ENCODE measurements at places on chromosomes 12 and 14.

- DNase-seq: no peak
Measured at GRCh38 chr12:119461636-119462214, 127.2 kb downstream of the CCDC60 start.

DNA sequence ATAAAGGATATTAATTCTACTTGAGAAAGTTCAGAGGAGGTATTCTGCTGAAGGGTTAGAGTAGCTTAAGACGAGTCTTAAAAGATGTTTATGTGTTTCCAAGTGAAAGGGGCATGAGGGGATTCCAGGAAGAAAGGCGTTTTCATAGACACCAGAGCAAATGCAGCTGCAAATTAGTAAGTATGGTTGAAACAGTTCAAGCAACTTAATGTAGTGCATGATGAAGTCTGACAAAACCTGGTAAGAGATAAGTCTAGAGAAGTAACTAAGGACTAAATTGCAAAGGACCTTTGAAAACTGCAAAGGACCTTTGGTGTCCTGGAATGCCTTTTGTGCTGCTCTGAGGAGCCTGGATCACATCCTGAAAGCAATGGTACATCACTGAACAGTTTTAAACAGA is 11.5 kb downstream of the LUM start:
- no peak for DNase-seq

DNA sequence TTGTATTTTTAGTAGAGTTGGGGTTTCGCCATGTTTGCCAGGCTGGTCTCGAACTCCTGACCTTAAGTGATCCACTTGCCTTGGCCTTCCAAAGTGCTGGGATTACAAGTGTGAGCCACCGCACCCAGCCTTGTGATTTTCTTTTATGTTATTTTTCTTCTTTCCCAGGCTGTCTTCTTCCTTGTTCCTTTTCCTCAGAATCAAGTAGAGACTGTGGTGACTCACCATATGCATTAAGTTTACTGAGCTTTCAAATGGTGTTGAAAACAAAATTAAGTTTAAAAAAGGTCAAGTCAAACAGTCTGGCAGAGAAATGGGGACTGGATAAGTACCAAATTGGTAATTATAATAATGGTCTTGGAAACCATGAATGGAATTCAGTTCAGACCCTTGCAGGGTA is 5.7 kb downstream of the ARPC3 start:
- DNase-seq: no peak

GRCh38 chr12:117090388-117090787 is 8.8 kb downstream of the TESC start:
- DNase-seq: no peak

GRCh38 chr12:108019862-108020261 is 109.2 kb upstream of the WSCD2 start:
- DNase-seq: no peak

GRCh38 chr12:105672121-105672975 is 341.9 kb downstream of the C12orf75 start:
- no peak for DNase-seq

GRCh38 chr12:34126805-34127204 is 104.5 kb downstream of the ALG10 start:
- no peak for DNase-seq

DNA sequence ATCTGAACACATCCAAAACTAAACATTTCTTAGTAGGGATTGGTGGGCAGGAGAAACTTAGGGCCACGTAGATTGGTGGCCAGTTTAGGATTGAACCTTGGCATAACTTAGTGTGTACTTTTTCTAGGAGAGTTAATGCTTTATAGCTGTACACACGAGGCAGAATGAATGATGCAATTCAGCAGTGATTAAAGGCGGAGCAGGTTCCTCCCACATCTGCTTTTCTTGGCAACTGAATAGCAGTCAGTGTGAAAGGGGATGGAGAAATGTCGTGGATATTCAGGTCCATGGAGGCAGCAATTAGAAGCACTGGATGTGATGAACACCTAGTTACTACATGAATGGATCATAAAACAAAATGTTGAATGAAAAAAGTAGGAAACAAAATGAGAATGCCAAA is 493.8 kb downstream of the FUT8 start:
- DNase-seq: no peak

DNA sequence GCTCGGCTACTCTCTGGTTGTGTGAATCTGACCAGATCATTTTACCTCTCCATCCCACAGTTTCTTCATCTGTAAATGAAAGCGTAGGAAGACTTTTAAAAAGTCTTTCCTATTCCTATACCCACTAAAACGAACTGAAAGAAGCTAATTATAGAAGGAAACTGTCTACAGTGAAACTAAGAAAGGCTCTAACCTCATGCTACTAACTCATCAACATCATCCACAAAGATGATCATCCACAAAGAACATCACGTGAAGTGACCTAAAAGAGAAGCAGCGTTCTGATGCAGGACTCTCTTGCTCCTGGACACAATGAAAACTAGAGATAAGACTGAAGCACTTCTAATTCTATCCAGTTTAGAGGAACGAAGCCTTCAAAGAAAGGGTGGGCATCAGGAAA is 58.5 kb upstream of the OSBPL8 start:
- DNase-seq: no peak

GRCh38 chr12:48998497-48999353 is 450 bp downstream of the DDN start:
- peak; percentile 37 for DNase-seq

DNA sequence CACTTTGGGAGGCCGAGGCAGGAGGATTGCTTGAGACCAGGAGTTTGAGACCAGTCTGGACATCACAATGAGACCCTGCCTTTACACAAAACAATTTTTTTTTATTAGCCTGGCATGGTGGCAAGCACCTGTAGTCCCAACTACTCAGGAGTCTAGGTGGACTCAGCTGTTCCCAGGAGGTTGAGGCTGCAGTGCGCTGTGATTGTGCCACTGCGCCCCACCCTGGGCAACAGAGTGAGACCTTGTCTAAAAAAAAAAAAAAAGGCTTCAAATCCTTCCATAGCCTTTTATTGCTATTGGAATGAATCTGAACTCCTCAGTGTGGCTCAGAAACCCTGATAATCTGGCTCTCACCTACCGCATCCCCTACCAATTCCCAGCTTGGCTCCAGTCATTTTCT is 26.1 kb downstream of the AK7 start:
- no peak for DNase-seq

DNA sequence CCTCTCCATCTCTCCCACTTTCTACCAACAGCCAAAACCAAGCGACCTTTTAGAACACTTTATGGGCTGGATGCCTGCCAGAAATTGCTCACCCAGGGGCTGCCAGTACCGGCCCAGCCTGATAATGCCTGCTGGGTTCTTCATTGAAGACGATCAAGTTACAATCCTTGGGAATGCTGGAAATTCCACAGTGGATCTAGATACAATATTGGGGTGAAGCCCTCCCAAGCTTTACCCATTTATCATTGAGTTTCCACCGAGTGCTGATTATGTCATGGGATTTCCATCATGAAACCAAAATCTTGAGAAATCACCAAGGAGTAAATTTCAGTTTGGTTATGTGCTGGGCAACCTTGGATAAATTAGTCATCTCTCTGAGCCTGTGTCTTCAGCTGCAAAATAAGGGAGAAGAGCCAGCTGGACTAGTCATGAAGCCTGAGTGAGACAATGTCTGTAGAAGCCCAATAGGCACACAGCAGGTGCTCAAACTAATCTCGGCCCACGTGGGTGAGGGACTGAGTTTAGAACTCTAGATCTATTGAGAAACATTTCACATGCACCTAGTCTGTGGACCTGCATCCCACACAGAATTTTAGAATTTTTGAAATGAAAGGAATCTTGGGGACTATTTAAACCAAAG is 75.5 kb upstream of the CLMN start:
- DNase-seq: no peak

DNA sequence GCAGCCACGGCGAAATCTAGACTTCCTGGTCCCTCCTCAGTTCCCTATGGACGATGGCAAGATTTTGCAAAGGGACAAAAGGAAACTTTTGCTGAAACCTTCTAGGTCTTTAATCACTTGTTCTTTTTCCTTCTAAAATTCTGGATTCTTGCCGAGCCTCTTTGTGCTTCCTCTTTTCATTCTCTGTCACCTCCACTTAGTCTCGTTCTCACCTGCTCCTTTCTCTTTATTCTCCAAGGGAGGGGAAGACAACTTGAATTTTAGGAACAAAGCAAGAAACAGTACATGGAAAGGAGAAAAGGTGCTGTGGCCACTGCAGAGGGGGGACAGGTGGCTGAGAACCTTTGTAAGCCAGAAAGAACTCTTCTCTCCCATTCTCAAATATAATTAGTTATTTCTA is 194.8 kb downstream of the CACNA1C start:
- no peak for DNase-seq

- no peak for DNase-seq
Measured at GRCh38 chr12:32419520-32419960, 20.2 kb downstream of the FGD4 start.

- no peak for DNase-seq
Measured at GRCh38 chr12:23555825-23556207, 393.7 kb downstream of the SOX5 start.

DNA sequence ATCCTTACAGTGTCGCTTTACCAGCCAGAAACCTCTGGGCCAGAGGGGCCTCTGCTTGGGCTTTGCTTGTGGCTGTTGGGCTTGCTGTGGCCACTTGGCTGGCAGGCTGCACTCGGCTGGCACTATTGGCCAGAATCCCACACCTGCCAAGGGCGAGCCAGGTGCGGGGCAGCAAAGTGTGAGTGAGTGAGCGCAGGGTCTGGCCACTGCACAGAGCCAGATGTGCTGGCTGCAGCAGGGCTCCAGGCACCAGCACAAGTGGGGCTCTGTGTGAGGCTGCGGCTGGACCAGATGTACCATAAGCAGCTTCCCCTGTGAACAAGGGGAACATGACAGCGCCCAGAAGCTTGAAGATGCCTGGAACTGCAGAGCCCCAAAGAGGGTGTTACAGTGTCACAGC is 33.5 kb upstream of the ARID2 start:
- no peak for DNase-seq

DNA sequence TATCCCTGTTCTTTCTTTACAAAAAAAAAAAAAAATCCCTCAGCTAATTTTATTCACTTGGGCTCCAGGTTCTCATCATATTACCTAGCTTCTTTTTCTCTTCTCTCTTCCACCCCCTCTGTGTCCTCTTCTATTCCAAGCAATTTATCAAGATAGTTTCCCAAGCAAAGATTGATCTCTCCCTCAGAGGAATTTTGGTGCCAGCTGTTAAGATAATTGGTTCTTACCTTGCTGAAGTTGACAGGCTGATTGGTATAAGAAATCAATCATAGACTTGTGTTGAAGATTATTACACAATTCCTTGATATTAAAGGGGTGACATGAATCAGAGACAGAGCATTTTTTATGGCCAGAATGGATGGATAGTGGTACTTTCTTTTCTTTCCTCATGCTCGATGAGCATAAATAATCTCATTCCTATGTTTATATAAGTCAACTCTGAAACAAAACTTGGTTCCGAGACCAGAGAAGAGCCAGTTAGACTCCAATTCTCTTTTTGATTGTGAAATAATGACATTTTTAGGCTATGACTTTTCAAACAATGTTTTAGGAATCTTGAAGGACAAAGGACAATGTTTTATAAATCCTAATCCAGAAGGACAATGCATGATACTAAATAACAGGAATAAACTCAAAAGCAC is 264.1 kb upstream of the PRKD1 start:
- no peak for DNase-seq

- DNase-seq: no peak
Measured at GRCh38 chr12:123120452-123121166, 30.3 kb downstream of the PITPNM2 start.

- no peak for DNase-seq
Measured at GRCh38 chr14:63747846-63748245, 20.0 kb upstream of the SGPP1 start.

GRCh38 chr14:87411370-87411769 is 581.6 kb downstream of the GALC start:
- DNase-seq: no peak

- no peak for DNase-seq
Measured at GRCh38 chr14:103192246-103192840, 69.1 kb downstream of the TNFAIP2 start.

DNA sequence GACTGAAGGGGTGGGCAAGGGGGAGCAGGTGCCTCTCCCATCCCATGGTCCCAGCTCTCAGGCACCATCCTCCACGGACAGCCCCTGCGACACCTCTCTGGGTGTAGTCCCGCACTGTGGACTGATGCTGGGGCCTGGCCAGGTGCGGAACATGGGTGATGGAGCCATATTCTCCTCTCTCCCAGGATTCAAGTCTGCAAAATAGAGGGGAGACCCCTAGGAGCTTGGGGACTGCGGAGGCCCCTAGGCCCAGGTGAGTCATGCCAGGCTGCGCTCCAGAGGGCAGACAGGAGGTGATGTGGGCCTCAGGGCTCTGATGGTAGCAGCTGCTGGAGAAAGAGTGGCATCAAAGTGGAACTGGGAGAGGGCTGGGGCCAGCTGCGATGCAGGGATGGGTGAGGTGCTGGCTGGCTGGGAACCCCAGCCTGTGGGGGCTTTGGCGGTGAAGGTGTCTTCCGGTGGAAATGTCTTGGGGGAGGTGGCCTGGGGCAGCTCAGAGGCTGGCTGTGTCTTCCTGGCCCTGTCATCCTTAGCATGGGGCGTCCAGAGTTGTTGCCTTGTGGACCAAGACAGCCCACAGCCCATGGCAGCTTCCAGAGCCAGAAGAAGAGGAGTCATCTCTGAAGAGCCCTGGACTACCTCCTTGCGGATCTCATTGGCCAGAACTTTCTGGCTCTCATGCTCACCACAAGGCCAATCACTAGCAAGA is 149.1 kb downstream of the KIF26A start:
- DNase-seq: no peak

DNA sequence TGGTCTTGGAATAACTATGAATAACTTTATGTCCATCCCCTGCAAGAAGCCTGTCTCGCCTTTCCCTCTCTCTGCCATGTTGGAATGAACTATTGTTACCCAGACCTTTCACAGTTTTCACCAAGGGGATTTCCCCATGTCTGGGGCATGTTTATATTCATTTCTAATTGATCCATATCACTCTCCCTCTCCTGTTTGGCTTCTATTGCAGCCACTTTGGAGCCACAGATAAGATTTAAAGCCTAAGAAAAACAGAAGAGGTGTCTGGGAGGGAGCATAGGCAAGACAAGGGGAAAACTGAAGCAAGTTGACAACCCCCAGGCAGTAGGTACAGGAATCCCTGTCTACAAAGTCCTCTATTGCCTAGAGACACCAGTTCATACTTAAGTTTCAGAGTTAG is 41.0 kb upstream of the FOXJ2 start:
- no peak for DNase-seq

DNA sequence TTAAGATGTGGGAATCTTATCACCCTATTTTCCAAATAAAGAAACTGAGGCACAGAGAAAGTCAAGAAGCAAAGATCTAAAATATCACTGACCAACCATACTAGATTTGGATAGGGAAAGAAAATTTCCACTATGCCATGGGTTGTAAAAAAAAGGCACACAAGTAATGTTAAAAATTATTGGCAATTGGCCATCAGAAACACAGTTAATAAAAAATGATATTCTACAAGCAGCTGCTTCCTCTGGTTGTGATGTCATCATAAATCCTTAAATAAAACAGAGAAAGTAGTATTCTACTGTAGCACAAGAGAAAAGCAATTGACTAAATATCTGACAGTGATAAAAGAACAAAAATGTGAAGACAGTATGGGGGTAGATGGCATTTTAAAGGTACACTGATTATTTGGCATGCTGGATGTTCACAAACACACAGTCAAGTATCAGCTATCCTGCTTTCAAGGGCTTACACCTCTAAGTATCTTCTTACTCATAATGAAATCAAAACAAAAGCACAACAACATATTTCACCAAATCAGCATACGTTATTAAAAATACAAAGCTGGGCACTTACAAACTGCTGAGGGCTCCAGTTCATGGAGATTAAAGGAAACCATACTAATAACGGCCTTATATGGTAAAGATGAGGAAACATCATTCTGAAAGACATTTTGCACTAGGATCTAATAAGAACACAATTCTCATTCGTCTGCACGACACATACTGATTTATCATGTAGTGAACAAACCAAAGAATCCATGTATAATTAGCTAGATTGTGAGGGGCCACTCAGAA is 45.7 kb downstream of the CORO1C start:
- no peak for DNase-seq
